ENCODE measurements at places on chromosomes 2 and 18.

- DNase-seq: no peak
Measured at GRCh38 chr2:120561379-120562035, 174.2 kb upstream of the GLI2 start.

DNA sequence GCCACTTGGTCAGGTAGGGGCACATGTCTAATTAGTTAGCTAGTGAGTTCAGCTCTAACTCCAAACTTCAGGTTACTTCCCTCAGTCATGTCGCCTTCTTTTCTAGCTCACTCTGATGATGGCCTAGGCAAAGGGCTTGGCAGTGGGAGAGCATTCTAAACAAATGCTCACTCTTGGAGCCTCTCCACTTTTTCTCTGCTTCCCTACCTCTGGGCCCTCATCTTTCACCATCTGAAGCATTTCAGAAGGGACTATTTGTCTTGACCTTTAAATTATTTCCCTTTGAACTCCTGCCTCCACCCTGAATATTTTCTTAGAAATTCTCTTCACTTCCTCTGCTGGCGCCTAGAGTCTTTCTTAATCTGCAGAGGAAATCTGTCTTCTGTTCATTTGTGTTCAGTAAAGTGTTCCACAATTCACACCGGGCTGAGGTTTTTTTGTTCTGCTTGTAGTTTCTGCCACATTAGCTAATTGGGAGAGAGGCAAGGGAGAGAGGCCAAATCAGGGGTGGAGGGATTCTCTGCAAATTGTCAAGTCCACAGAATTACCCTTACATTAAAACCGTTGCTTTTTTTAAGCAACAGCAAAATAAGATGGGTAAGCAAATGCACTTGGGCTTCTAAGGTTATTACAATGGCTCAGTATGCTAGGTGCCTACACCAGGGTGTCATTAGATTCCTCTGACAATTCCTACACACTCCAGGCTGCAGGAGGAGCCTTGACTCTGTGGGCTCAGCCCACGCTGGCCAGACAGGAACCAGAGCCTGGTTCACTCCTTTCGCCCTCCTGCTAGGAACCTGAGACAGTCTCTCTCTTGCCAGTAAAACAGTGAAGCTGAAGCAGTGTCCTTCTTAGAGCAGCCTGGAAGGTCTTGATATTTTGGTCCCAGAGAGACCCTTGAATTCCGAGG is 5.5 kb downstream of the MSGN1 start:
- no peak for DNase-seq

- DNase-seq: no peak
Measured at GRCh38 chr2:209661286-209661894, 110.2 kb upstream of the UNC80 start.

DNA sequence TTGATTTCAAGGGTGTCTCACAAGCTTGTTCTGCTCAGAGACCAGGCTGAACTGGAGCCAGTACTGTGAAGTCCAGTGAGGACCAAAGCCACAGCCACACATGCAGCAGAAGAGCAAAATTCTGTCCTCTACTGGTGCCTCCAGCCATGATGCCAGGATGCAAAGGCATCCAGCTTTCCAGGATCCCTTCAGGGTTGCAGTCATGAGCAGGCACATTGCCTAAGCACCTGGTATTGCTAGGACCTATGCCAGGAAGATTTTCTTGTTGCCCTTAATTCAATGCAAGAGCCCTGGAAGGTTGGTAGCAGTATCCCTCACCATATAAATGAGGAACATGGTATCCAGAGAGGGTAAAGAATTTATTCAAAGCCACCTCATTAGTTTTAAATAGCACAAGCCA is 78.9 kb upstream of the CYRIA start:
- no peak for DNase-seq

GRCh38 chr2:234735829-234736228 is 216.0 kb upstream of the SH3BP4 start:
- no peak for DNase-seq

- no peak for DNase-seq
Measured at GRCh38 chr2:19458427-19459003, 100.1 kb upstream of the OSR1 start.

DNA sequence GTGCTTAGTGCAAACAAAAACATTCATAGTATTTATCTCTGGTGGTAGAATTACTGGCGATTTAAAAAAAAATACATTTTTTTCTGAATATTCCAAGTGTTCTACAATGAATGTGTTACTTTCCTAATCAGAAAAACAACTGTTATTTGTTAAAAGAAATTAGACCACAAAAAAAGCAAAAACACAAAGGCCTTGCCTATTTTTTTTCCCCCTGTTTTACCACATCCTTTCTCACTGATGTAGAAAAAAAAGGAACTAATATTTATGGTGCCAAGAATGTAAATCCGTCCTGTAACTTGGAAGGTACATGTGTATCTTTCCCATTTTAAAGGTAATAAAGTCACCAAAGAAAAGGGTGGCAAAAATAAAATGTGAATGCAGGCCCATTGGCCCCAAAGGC is 28.4 kb upstream of the MGAT4A start:
- DNase-seq: no peak

DNA sequence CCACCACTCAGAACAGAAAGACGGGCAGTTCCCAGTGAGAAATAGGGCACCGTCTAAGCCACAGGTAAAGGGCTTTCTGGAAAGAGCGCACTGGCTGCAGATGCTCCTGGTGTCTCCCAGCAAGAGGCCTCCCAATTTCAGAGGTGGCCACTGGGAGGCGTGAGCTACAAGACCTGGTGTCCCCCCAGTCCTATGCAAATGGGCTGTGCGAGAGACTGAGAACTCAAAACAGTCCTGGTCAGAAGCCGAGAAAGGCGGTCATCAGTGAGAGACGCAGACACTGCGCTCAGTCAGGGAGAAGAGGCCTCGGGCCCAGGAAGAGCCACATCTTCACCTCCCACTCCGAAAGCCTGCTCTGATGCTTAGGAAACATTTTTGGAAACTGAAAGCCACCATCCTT is 179.5 kb downstream of the EIPR1 start:
- no peak for DNase-seq

DNA sequence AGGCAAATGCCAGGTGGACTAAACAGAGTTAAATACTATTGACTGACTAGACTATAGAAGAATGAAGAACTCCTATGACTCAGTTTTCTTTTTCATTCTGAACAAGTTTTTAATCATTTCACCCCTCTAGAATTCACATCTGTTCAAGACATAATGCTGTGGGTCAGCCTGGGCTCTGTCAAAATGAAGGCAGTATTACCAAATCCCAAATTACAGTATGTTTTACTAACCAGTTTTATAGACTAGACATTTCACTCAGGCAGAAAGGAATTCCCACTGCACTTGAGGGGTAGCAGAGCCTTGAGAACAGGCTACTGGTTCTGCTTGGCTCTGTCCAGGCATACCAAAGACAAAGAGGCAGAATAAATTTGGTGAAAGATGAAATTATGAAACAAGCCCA is 511.7 kb downstream of the EPHA4 start:
- DNase-seq: no peak

GRCh38 chr2:2812117-2812516 is 481.0 kb upstream of the MYT1L start:
- no peak for DNase-seq

GRCh38 chr18:75915941-75916623 is 488.6 kb upstream of the SMIM21 start:
- DNase-seq: no peak

- DNase-seq: no peak
Measured at GRCh38 chr2:218734190-218734975, 23.7 kb downstream of the TTLL4 start.

Measured in GM12878 (cell line).